ENCODE measurements at places on chromosomes 11 and 22. TPM values are rescaled to one million over a fixed set of nuclear protein-coding genes. Genes with fewer than 3 reads are reported as not detected.
A peak's percentile ranks its signal among the peaks of the same experiment; 100 is the strongest.

DNA sequence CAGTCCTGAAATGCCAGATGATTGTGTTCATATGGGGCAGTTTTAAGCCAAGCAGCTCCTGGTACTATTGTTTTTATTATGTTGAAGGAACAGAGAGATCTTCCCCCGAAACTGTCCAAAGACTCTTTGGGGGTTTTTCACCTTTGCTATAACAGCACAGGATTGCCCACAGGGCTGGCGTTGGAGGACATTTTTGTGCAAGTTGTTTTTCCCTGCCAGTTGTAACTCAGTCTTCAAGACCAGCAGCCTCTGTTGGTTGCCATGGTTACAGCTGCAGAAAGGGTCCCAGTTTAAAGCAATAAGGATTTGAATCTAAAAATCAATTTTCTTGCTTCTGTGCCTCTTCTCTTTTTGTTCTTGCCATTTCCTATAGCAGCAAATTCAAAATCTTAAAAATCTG lies 45.4 kb upstream of the YWHAH start:
- DNase-seq = no peak

- DNase-seq = no peak
Measured at GRCh38 chr11:65278356-65278755, 16.6 kb downstream of the POLA2 start.

Gene B3GAT1
- total RNA-seq = 34.6 TPM

DNA sequence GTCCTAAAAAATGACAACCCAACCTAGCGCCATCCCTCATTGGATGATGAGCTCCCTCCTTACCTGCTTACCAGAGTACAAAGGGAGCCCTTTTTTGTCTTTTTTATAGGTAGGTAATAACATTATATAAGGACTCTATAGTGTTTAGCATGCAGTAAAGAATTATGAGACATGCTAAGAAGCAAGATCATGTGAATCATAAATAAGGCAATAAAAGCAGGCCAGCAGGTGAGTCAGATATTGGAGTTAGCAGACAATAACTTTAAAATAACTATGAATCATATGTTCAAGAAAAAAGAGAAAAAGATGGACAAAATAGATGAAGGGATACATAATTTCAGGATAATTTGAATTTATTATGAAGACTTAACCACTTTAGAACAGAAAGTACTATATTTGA lies 81.5 kb downstream of the GRK3 start:
- no peak for DNase-seq

Gene CRYBB1
- total RNA-seq = 0.62 TPM

Gene NCF4
- 2.5 TPM for total RNA-seq

GRCh38 chr22:25555586-25555985 lies 8.9 kb upstream of the GRK3 start:
- DNase-seq = no peak

DNA sequence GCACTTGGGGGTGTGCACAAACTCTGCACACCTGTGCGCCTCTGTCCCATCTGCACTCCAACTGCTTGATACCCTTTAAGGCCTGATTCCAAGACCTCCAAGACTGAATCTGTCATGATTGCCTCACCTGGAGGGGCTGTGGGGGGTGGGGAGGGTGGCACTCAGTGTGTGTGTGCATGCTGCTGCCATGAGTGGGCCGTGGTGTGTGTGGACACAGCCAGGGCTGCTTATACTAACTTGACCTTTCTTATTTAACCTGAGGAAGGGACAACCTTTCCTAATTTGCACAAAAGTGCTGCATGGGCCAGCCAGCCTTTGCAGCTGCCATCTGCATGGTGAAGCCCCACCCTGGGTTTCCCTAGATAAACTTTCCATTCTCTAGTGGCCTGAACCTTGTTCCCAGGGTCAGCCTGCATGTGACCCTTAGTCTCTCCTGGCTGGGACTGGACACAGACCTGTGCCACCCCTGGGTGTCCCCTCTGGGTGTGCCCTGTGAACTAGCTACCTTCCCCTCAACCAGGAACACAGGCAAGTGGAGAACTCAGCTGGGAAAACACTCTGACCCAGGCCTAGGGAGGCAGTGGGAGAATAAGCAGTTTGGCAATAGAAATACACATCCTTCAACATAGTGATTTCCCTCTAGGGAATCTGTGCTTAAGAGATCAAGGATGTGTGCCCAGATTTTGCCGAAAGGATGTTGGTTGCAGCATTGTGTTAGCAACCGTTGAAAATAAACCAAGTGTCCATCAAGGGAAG lies 45.4 kb upstream of the DKK3 start:
- DNase-seq = no peak

DNA sequence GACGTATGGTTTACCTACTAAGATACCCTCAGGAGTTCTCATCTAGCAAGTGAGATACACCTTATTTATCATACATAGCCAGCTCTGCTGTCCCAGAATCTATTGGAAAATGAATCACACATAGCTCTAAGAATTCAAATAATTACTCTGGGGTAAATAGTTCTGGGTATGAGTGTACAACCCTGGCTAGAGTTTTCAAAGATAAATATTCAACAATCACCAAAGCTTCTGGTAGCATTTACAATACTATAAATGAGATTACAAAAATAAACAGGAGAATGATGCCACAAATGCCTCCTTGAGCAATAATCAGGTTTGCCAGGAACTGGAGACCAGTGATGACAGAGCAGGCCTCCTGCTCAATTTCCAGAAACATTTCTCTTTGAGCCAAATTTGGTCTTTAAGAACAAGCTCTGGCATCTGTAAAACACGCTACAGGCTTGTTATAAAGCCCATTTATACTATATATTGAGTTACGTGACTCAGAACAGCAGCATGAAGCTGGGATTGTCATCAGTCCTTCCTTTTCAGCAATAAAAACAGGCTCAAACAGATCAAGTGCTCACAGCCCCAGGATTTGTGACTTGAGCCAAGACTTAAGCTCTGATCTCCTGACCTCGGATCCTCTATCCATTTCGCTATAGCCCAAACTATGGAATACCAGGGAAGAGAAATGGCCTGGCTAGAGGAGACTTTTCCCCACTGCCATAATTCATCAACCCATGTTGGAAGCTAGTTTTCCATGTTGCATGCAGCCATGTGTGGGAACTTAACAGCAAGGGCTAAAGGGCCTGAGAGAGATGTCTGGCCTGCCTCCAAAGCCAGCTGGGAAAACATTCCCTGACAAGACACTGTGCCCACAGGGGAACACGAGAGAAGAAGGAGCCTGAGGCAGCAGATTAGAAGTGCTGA lies 19.7 kb downstream of the RAB30 start:
- DNase-seq = peak; percentile 9

DNA sequence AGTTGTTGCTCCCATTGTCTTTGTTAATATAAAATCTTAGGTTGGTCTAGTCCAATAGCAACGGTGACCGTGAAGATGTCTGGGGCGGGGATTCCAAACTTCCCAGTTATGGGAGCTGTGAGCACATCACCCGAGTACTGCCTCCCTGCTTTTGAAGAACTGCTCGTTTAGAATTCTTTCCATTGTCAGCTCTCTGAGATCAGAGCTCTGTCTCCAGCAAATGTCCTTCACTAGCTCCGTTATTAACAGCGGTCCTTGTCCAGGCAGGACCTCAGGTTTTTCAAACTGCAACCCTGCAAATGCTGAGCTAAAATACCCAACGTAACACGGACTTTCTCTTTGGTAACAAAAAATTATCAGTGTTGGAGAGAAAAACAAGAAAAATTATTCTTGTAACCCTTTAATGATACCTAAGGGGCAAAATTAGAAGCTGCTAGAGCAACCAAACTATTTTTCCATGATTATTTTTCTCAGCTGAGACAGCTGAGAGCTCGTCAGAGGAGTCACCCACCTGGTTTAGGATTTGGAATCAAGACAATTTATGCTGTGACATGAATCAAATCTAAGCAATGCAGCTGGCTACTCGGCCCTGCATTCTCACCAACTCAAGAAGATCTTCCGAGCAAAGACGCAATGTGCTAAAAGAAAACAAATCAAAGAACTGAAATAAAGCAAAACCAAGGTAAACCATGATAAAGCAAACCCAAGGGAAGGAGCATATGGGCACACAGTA lies 15.1 kb upstream of the EFCAB6 start:
- no peak for DNase-seq

DNA sequence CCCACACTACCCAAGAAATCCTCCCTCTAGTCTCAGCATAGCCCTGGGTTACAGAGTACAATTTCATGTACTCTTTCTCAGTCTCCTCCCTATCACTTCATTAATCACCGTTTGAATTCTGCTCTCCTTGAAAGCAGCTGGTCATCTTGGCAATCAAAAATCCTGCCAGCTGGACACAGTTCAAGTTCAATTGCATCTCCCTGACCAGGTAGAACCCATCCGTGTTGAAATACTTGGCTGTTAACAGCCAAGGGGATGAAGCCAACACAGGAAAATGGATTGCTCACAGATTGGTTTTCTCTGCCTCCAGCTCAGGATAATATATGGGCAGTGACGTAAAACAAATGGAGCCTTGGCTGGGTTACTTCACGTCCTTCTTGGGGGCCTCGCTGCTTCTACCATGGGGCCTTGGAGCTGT lies 55.1 kb upstream of the GRK3 start:
- no peak for DNase-seq

DNA sequence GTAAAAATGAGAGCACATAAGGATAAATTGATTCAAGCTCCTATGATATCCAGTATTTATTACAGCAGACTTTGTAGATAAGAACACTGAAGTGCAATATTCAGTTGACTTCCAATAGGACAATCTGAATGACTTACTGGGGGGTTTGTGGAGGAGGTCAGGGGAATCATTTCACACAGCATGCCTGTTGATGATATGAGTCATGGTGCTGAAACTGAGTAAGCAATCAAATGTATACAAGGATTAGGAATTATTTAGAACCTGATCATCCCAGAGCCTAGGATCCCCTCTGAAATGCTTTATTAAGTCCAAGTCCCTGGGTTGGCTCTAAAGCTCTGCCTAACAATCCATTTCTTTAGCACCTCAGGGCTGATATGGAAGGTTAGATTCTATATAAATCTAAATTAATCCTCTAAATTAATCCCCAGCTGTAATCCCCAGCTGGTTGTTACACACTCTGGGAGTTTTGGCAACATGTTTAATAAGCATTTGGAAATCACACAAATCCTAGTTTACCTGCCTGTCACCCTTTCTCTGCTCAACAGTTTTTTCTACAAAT lies 326.4 kb downstream of the GUCY1A2 start:
- no peak for DNase-seq

DNA sequence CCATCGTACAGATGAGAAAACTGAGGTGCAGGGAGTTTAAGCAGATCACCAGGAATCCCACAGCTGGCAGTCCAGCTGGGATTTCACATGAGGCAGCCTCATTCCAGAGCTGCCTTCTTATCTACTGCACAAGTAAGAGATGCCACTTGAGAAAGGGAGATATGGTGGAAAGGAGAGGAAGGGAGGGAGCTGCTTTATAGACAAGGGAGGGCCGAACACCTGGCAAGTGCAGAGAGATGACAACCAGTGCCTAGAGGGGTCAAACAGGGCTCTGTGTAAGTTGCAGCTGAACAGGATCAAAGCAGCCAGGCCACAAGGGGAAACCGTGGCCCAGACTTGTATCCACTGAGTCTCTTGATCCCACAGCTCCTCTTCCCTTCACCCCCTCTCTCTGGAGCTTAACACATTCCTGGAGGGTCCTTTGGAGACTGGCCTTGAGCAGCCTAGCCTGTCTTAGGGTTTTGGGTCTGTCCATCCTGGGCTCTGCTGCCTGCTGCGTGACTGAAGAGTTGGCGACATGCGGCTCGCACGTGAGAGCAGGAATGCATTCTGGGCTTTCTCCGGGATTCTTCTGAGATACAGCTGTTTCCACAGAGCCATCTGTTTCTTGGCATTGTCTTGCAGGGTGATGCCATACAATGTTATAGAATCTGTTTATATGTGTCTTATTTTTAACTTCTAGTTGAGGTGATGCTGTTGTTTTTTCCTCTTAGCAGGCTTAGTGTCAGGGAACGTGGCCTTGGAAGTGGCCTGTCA lies 268.5 kb upstream of the SYN3 start:
- no peak for DNase-seq

GRCh38 chr11:66262696-66263095 lies 5.7 kb upstream of the RAB1B start:
- DNase-seq = no peak

DNA sequence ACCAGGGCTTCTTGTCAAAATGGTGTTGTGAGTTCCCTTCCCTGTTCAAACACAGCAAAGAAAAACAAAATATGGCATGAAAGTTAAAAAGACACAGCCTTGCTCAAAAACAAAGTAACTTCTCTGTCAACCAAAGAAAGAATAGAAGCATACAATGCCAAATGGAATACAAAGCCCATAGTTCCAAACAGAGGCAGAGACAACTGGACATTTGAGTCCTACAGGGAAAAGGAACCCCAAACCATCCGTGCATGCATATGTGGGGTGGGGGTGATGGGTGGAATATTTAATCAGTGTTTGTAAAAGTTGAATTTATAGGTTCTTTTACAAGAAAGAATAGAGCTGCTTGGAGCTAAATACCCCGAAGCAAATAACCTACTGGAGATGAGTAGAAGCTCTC lies 218.7 kb downstream of the FAM76B start:
- DNase-seq = no peak

DNA sequence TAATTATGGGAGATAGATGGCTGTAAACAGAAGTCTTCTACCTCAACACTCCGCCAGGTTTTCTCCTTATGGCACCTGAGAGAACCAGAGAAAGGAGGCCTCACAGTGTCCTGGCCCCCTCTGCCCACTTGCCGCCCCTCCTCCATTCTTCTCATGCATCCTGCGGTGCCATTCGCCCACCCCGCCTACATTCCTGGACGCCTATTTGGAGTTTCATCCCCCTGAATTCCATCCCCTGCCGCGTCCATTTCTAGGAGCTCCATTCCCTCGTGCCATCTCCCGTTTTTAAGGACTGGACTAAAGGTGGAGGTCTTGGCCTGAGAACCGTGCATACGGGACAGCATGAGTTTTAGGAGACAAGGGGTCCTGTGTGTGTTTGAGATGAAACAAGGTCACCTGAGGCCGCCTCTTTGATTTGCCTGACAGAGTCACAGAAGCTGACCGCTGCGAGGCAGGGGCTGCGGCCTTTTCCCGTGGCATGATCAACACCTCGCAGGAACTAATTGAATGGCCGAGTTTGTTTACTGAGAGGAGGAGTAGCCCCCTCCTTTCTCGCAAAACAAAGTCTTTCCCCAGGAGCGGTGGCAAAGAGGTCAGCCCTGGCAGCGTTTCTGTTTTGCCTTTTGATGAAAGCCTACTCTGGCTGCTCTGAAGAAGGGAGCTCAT lies 246.2 kb downstream of the ST3GAL4 start:
- no peak for DNase-seq

DNA sequence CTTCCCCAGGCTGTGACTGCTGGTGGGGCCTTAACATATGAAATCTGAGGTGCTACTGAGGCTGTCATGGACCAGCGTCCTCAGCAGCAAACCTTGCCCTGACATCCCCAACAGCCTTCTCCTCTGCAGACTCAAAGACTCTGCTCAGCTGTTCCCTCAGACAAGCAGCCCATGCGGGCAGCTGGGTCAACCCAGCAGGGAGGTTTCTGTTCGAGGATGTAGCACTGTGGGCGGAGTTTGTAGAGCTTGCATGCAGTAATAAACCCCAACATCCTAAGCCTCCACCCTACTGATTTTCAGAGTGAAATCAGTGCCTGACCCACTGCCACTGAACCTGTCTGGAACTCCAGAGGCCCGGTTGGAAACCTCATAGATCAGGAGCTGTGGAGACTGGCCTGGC lies 88.8 kb upstream of the XKR3 start:
- DNase-seq = no peak

Gene E2F8
- total RNA-seq = 0.62 TPM

- no peak for DNase-seq
Measured at GRCh38 chr22:33691057-33691630, 229.1 kb downstream of the LARGE1 start.
